ENCODE measurements at places on chromosomes 12 and 14. TPM values are rescaled to one million over a fixed set of nuclear protein-coding genes. Genes with fewer than 3 reads are reported as not detected.

- DNase-seq: no peak
Observed at GRCh38 chr12:103596981-103597380, 9.9 kb downstream of the STAB2 start.

DNA sequence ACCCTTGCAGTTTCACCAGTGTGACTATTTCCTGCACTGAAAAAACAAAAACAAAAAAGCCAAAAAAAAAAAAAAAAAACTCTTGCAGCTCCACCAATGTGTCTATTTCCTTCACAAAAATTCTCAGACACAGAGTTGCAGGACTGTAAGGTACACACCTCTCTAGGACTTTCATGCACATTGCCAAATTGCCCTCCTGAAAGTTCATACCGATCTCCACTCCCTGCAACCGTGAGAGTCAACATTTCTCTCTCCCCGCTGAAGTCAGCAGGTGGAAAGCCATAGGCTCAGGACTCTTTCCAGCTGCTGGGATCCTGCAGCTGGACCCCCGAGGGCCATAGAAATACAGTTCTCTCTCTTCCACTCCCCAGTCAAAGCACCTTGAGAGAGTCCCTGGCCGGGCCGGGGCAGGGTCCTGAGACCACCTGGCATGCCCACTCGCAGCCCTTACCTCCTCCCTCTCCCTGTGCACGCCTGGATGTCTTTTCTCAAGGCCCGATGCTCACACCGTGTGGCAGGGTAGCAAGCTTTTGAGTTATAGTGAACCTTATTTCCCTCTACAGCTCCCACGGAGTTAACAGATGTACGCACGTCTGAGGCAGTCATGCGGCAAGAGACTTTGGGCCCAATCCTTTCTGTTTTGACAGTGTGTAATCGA, 23.6 kb downstream of the MMAB start:
- no peak for DNase-seq

- DNase-seq: no peak
Observed at GRCh38 chr12:24133384-24133783, 183.9 kb upstream of the SOX5 start.

GRCh38 chr14:73877790-73878189, 8.9 kb upstream of the ZNF410 start:
- no peak for DNase-seq

DNA sequence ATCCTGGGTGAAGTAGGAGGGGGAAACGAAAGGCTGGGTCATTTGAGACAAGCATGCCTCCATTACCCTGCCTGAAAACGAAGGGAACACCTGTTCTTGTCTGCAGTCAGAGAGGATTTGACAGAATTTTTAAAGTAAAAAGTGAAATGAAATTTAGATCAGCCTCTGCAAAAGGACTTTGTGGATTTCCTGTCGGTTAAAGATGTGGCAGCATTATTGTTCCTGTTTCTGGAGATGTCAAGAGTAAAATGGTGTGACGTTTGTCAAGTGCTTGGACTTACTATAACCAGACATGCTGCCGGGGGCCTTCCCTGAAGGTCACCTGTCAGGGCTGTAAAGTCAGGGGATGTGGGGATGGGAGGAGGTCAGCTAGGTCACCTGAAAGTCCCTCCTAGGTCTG, 32.0 kb downstream of the NRXN3 start:
- no peak for DNase-seq

The RERG gene
- total RNA-seq: 2.4 TPM

- DNase-seq: no peak
Observed at GRCh38 chr12:75553836-75554555, 42.6 kb upstream of the KRR1 start.

- no peak for DNase-seq
Observed at GRCh38 chr12:119393677-119394076, 59.1 kb downstream of the CCDC60 start.

- no peak for DNase-seq
Observed at GRCh38 chr12:90902596-90902995, 52.4 kb downstream of the CCER1 start.

DNA sequence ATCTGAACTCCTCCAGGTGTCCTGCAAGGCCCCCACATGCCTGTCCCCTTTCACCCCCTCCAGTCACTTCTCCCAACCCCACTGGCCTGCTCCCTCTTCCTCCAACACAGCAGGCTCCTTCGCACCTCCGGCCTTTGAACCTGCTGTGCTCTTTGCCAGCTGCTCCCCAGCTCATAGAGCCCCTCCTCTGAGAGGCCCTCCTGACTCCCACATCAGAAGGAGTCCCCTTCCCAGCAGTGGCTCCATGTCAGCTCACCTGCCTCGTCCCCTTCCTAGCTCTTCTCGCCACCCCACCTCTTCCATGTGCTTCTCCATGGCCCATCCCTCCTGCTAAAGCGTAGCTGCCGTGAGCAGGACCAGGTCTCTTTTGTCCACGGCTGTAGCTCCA, 22.1 kb downstream of the SCARB1 start:
- DNase-seq: no peak

All from heart right ventricle (tissue), 16 donors.